ENCODE measurements at places on chromosomes 7 and 10. TPM values are rescaled to one million over a fixed set of nuclear protein-coding genes. Genes with fewer than 3 reads are reported as not detected.

Gene HPSE2
- not detected for total RNA-seq

Gene DNA2
- total RNA-seq, result 1.4 TPM

Gene ARHGEF5
- 3.5 TPM for total RNA-seq

Gene SFTPA1
- total RNA-seq, result not detected

- no peak overlapping the region for H3K27ac ChIP-seq
- no peak overlapping the region for H3K4me3 ChIP-seq
- no peak for DNase-seq
Observed at GRCh38 chr10:69101451-69102095, 13.7 kb downstream of the SRGN start.

DNA sequence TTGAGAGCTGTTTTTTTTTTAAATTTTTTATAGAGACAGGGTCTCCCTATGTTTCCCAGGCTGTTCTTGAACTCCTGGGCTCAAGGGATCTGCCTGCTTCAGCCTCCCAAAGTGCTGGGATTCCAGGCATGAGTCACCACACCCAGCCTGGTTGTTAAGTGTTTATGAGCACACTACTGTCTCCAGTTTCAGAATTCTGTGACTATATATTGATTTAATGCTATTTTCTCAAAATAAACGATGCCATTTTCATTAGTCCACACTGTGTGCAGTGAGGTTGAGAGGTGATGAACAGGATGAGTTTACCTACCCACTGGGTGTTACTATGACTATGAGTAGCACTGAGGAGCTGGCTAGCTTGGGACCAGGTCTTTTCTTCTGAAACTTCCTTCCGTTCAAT is 110.9 kb upstream of the FAM180A start:
- H3K36me3 ChIP-seq, result no peaks in the 10 kb centered on the region
- H3K4me1 ChIP-seq, result no peaks in the 10 kb centered on the region
- H3K27ac ChIP-seq, result no peak overlapping the region
- no peaks in the 10 kb centered on the region for H3K27me3 ChIP-seq
- DNase-seq, result no peak
- H3K4me3 ChIP-seq, result no peak overlapping the region

GRCh38 chr7:137791930-137792329 is 54.8 kb downstream of the DGKI start:
- no peak for DNase-seq
- H3K27ac ChIP-seq, result no peak overlapping the region
- no peak overlapping the region for H3K4me3 ChIP-seq
- no peaks in the 10 kb centered on the region for H3K4me1 ChIP-seq
- H3K27me3 ChIP-seq, result no peaks in the 10 kb centered on the region
- no peaks in the 10 kb centered on the region for H3K36me3 ChIP-seq

DNA sequence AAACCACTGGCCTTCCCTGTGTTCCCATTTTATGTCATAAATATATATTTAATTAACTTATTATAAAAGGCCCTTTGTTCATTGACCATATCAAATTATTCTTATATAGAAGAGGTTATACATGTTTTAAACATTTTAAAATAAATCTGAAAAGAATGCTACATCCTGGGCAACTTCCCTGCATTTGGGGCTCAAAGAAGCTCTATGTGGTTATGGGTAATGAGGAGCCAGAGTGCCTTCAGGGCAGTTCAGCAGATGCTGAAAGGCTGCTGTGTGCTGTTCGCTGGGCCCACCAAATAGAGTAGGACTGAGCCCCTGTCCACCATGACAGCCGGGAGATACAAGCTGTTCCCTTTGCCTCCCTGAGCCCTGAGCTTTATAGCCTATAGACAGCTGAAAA is 35.9 kb downstream of the HTRA1 start:
- H3K4me3 ChIP-seq, result no peak overlapping the region
- H3K36me3 ChIP-seq, result peaks cover 5% of the 10 kb centered on the region
- peaks cover 30% of the 10 kb centered on the region for H3K4me1 ChIP-seq

GRCh38 chr7:117675497-117676435 is 195.9 kb downstream of the CFTR start:
- no peaks in the 10 kb centered on the region for H3K36me3 ChIP-seq
- no peak overlapping the region for H3K4me3 ChIP-seq
- no peak for DNase-seq
- H3K27ac ChIP-seq, result no peak overlapping the region
